ENCODE measurements at places on chromosomes 12 and 14.

DNA sequence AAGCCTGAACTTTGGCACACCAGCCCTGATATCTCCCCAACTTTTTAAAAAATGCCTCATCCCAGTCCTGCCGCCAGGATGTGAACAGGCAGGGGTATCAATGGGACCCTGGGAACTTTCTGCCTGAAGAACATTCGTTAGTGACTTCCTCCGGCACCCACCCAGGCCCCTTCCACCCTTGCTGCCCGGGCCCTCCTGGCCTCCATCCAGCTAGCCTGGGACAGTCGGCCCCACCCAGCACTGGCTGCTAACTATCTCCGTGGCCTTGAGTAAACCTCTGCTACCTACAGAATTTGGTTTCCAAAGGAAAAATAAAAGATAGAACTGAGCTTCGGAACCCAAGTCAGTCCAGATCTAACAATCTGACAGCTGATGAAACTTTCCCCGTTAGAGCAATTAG, 14.3 kb downstream of the SCARB1 start:
- DNase-seq, result no peak

GRCh38 chr14:89384023-89384422, 33.0 kb downstream of the FOXN3 start:
- DNase-seq, result no peak

DNA sequence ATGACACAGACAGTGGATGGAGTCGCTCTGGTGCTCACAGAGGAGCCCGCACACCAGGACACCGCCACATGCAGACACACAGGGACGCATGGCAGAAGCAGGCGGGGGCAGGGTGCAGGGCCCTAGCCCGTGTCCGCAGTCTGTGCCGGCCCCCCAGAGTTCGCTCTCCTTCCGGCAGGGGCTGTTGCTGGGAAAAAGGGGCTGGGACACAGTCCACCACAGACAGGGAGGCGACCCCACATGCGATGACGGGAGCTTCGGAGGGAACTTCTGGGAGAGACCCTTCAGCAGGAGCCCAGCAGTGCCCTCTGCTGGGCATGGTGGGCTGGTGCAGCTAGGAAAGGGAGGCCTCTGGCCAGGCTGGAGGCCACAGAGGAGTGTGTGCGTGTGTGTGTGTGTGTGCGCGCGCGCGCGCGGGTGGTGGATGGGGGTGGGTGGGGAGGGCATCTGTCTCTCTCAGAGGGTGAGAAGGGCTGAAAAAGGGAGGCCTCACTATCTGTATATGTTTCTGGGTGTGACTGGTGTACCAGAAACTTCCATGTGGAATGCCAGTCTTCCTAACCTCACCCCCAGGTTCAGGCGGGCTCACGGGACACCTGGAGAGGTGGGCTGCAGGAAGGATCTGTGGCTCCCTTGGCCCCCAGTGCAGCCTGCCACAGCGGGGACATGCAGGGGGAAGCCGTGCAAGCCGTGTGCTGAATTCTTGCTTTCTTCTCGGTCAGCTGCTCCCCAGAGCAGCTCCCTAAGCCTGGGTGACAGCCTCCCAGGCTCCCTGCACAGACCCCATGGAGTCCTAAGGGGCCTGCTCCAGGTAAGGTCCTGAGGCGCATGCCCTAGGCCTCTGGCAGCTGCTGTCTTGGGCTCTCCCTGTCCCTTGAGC, 60.7 kb downstream of the PLEKHG3 start:
- peak; percentile 81 for DNase-seq

- DNase-seq, result peak; percentile 34
Measured at GRCh38 chr14:77031759-77032490, 3.4 kb upstream of the IRF2BPL start.

- no peak for DNase-seq
Measured at GRCh38 chr14:38987781-38988180, 115.3 kb downstream of the SEC23A start.

DNA sequence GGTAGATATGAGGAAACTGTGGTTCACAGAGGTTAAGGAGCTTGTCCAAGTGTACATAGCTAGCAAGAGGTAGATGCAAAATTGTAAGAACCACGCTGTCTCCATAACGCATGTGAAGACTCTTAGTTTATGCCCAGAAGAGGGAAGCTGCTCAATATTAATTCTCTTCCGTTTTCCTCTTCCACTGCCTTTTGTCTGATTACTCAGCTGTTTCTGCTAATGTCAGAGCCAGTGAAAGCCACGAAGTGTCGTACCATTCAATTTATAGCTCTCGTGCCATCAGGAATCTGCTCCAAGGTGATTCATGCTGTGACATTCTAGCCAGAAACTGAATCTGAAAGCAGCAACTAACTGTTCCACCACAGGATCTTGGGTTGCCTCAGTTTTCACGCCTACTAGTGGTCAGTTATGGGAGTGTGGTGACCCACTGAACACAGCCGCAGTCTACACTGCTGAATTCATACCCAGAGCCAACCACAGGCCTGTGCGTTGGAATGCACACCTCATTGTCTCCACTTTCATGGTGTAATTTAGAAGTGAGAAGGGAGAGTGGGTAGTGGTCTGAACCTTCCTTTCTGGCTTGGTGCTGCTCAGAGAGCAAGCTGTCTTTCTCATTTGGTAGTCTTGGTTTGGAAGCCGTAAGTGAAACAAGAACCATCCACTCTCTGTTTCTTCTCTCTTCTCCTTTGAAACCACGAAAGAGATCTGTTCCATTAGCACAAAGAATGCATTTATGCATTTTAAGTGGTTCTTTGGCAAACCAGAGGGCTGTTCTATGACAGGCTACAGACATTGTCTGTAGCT, 74.2 kb upstream of the NAP1L1 start:
- DNase-seq, result peak; percentile 70

DNA sequence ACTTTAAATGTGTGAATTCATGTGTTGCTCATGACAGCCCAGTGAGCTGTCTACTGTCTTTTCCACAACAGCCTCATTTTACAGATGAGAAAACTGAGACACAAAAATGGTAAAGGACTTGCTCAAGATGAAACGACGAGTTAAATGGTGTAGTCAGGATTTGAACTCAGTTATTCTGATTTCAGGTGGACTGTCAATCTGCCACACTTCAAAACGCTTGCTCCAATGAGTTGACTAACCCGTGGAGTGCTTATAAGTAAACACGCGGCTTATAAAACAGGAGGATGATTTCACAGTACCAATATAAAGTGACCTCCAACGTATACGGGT, 652 bp upstream of the POLE2 start:
- DNase-seq, result no peak

DNA sequence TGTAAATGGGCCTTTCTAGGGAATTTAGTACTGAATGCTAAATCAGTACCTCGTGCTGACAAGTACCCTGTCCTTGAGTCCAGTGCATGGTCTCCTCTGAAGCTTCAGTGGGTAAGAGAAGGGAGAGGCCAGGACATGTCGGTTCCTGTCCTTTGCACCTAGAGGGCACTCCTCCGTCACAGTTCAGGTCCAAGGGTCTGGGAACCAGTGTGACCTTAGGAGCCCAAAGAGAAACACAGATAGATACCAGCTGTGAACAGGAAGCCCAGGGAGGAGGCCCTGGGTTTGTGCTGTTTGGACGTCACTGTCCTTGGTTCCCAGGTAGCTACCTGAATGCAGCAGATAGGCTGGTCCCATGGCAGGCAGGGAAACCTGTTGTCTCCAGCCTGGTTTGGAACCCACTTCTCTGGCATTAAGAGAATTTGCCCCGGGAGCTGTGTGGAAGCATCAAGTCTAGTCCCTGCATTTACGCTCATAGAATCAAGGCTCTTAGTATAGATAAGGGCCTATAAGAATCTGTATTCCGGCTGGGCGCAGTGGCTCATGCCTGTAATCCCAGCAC, 3.9 kb upstream of the FGF23 start:
- DNase-seq, result no peak

GRCh38 chr12:47307680-47308399, 228.1 kb upstream of the AMIGO2 start:
- peak; percentile 22 for DNase-seq

DNA sequence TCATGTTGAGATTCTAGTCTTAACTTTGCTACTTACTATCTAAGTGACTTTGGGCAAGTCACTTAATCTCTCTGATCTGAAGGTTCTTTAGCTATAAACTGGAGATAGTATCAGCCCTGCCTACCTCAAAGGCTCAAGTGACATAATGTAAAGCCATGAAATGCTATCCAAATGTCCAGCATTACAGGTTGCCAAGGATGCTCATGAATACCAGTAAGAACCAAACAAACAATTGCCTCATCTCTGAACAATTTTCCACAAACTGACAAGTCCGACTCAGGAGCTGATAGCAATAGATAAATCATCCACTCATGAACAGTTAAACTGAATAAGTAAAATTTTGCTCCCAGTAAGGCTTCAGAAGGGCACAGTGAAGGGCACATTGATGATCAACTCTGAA, 51.5 kb downstream of the LMNTD1 start:
- no peak for DNase-seq

GRCh38 chr14:92686900-92687427, 61.5 kb downstream of the LGMN start:
- peak; percentile 73 for DNase-seq

GRCh38 chr12:12019881-12020280, 50.9 kb upstream of the BCL2L14 start:
- DNase-seq, result no peak

DNA sequence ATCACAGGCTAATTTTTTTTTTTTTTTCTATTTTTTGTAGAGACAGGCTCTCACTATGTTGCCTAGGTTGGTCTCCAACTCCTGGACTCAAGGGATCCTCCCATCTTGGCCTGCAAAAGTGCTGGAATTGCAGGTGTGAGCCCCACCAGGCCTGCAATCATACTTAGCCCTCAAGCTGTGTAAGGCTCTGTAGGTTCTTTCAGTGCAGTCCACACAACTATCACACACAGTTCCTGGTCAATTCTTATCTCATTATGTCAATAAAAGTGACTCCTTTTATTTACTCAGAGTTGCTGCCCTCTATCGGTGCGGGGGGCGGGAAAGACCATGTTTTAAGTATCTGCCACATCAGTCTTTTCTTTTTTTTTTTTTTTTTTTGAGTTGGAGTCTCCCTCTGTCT, 29.0 kb downstream of the SLC2A3 start:
- no peak for DNase-seq

- DNase-seq, result no peak
Measured at GRCh38 chr12:5000204-5000603, 43.5 kb upstream of the KCNA5 start.

- no peak for DNase-seq
Measured at GRCh38 chr12:11876307-11876706, 194.4 kb upstream of the BCL2L14 start.

- no peak for DNase-seq
Measured at GRCh38 chr12:32161058-32161457, 54.4 kb downstream of the BICD1 start.

- no peak for DNase-seq
Measured at GRCh38 chr14:86221000-86221399, 691.1 kb downstream of the FLRT2 start.

DNA sequence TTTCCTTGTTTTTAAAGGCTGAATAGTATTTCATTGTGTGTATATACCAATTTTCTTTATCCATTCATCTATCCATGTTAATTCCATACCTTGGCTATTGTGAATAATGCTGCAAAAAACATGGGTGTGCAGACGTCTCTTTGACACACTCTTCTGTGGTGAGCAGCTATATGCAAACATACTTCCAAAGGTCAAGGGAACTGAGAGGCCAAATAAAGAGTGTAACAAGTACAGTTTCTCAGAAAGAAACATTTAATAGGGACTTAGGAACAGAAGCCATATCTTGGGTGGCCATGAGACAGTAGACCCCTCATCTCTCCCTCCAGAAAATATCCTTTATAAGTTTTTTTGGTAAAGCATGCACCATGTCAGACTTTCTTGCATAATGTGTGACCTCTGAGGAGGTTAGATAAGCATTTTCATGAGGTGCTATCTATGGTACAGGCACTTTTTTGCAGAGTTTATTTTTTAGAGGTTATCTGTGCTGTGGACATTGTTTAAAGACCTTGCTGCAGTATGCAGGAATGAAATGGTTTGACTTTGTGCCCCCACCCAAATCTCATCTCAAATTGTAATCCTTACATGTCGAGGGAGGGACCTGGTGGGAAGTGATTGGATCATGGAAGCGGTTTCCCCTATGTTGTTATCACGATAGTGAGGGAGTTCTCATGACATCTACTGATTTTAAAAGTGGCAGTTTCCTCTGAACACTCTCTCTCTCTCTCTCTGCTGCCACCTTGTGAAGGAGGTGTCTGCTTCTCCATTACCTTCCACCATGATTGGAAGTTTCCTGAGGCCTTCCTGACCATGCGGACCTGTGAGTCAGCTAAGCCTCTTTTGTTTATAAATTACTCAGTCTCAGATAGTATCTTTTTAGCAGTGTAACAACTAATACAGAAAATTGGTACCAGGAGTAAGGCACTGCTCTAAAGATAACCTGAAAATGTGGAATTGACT, 1202.3 kb downstream of the GALC start:
- no peak for DNase-seq

DNA sequence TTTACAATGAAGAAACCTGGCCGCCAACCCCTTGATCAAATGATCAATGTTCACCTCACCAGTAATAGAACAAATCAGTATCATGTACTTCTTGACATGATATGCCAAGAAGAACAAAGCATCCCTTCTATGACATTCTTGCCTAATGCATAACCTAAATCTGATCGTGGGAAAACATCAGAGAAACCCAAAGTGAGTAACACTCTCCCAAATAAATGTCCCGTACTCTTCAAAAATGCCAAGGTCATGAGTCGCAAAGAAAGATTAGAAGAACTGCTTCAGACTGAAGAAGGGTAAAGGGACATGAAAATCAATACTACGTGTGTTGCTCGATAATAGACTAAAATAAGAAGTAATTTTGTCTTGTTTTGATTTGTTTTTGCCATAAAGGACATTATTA, 11.4 kb upstream of the SLC25A3 start:
- no peak for DNase-seq

- no peak for DNase-seq
Measured at GRCh38 chr14:93891756-93892504, 35.2 kb upstream of the FAM181A start.

- DNase-seq, result peak; percentile 94
Measured at GRCh38 chr14:89349171-89350008, 67.6 kb downstream of the FOXN3 start.

DNA sequence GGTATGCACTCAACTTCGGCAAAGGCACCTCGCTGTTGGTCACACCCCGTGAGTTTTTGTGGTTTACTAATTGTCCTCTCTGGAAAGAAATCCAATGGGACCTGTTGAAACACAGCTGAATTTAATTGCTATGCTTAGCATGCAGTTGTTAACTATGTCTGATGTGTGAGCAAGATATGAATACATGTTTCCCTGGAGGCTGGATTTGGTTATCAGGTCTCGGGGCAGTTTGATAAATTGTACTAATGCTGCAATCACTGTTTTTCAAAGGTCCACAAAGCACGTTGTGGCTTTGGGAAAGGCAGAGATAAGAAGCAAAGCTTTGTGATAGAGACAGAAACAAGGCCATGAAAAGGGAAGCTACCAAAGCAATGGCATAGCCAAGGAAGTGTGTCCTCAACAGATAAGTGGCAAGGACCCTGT, 91.3 kb downstream of the DAD1 start:
- no peak for DNase-seq

DNA sequence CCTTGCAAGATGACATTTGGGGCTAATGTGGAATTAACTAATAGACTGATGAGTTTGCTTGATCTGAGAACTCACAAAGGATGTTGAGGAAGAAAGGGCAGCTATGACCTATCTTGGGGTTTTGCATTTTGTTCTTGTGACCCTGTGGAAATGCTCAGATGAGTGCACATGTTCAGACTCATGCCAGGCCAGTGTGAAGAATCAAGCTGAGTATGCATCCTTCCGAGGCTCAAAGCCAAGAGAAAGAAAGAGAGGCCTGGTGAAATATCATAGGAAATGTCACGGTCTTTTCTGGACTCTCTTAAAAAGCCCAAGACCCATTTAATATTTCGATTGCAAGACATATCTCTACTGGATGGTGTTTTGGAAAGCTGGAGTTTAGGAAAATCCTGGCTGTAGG, 96.3 kb downstream of the CACNA1C start:
- DNase-seq, result no peak

- no peak for DNase-seq
Measured at GRCh38 chr12:92495108-92495507, 207.7 kb upstream of the PLEKHG7 start.

All from Ammon's horn (tissue), 1 donor.